ENCODE measurements at places on chromosomes 11 and 22.

- DNase-seq = no peak
These were observed 345.5 kb upstream of the CTSC start for GRCh38 chr11:88683024-88683423.

- DNase-seq = no peak
These were observed 8.6 kb downstream of the MICAL2 start for GRCh38 chr11:12118949-12119348.

GRCh38 chr11:93904716-93905115, 54.3 kb upstream of the VSTM5 start:
- DNase-seq = no peak

DNA sequence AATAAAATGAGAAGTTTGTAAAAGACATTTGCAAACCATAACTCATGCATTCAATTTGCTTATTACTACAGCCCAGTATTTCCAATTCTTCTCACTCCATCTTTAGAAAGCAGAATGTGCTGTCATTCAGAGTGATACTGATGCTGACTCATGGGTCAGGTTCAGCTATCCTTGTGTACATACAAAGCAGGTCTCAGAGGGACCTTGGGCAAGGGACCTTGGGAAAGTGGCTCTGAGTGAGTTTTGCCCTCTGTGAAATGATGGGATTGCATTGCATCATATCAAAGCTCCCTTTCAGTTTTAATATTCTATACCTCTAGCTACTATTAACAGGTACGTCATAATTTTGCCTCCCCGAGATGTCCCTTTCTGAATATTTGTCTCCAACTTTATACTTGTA, 848.7 kb downstream of the OPCML start:
- DNase-seq = no peak

- no peak for DNase-seq
These were observed 4.0 kb downstream of the FXYD2 start for GRCh38 chr11:117820516-117820915.

DNA sequence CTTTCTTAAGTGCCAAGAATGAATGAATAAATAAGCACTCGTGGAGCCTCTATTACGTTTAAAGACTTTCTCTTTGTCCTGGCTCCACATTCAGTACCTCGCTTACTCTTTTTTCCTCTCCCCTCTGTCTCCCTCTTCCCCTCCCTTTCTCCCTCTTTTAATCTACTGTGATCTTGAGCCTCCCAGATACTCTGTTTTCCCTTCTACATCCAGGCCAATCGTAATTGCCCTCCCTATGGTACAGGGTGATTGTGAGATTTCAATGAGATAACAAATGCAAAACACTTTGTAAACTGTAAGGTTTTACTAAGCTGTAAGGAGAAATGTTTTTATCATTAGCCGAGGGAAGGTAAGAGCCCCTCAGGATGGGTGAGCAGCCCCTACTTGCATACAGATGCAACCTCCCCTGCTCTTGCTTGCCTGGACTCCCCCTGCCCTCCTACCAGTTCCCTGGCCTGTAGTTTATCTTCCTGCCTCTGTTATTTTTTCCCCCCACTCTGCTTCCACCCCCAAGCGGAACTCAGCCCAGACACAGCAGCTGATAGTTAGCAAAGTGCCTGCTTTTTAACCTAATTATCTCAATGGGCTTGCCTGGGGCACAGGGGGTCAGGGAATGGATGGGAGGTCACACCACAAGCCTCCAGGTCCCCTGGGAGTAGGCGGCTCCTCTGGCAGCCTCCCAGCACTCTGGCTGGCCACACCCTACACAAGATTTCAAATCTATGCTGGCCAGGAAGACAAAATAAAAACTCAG, 76.9 kb upstream of the CADM1 start:
- DNase-seq = no peak

GRCh38 chr22:21457023-21457787, 10.0 kb upstream of the TMEM191C start:
- DNase-seq = no peak

DNA sequence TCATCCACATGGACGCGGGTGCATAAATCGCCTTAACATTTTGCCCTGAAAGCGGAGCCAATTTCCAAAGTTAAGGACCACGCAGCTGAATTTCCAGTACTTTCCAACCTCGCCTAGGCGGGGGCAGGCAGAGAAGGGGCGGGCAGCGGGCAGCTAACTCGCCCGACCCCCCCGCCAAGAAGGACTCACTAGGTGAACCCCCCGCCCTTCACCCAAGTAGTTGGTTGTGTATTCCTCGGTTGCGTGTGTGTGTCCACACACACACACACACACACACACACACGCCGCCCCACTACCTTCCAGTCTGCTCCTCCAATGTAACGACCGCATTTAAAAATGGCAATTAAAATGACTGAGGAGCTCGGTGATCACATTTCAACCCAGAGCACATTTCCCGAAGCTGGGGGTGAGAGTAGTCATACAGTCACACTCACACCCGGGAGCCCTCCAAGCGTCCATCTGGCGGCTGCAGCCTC, 1.4 kb downstream of the TENM4 start:
- DNase-seq = no peak

DNA sequence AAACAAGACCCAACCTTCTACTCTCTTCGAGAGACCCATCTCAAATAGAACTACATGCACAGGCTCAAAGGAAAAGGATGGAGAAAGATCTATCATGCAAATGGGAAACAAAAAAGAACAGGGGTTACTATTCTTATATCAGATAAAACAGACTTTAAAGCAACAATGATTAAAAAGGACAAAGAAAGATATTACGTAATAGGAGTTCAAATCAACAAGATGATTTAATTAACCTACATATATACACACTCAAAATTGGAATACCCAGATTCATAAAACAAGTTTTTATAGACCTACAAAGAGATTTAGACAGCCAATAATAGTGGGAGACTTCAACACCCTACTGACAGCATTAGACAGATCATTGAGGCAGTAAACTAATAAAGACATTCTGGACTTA, 536.6 kb upstream of the RAG2 start:
- no peak for DNase-seq

- no peak for DNase-seq
These were observed 18.8 kb downstream of the XKR3 start for GRCh38 chr22:16806401-16806800.

- DNase-seq = no peak
These were observed 577 bp upstream of the DKK3 start for GRCh38 chr11:12008790-12009616.

GRCh38 chr11:69999721-70000120, 78.4 kb upstream of the ANO1 start:
- DNase-seq = no peak

GRCh38 chr11:57322256-57323166, 2.2 kb downstream of the TNKS1BP1 start:
- DNase-seq = peak; percentile 47

DNA sequence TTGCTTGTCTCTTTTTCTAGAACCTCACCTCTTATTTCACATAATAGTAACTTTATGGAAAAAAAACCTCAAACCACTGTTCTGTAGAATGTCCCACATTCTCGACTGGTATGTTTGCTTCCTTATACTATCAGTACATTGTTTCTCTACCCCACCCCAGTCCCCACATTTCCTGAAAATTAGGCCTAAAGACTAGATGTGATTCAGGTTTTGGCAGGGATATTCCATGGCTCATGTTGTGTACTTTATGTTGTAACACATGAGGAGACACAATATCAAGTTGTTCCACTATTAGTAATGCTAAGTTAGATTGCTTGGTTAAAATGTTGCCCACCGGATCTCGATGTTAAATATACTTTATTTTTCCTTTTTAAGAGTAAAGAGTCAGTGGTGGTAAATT, 34.7 kb downstream of the DDIAS start:
- DNase-seq = no peak

DNA sequence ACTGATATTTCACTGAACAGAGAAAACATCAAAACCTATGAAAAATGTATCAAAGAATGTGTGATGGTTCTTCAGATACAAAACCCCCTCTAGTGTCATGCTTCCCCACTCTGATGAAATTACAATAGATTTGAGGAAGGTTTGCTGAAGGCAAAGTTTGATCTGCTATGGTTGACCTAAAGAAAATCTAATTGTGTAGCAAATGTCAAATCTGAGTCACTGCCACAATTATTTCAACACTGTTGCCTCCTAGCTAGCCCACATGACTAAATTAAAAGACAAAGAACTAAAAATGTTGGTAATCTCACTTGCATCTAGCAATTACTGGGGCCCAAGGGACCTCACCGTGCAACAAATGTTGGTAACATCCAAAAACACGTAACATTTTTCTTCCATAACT, 728.0 kb downstream of the DLG2 start:
- DNase-seq = no peak

DNA sequence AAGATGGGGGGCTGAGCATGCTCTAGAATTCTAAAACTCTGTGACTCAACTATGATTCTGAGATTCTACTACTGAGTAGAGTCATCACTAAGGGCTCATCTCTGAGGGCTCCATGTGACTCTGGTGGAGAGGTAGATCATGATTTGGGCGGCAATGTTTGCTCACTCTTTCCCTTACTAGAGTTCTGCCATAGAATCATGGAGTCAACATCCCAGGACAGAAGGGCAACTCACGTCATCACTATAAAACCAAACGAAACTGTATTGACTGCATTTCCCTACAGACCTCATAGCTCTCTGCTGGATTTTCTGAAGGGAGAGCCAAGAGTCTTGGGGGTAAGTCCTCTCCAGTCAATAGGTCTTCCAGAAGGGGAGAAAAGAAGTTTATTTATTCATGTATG, at the start of gene MS4A14:
Gene MS4A14, plus strand, starts transcription at position 78 of the 400 bp plus-strand sequence. Its CDS starts 120 bp downstream, at position 198.
- DNase-seq = no peak

DNA sequence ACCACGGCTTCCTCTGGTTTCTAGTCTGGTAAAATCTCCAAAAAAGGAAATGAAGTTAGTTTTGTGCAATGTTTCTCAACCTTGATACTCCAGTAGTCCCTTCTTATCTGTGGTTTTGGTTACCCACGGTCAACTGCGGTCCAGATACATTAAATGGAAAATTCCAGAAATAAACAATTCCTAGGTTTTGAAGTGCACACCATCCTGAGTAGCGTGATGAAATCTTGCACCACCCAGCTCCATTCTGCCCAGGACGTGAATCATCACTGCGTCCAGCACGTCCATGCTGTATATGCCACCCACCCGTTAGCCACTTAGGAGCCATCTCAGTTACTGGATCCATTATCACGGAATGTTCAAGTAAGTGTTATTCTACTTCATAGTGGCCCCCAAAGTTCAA, 117.0 kb downstream of the FBXO7 start:
- DNase-seq = no peak
